ENCODE measurements at places on chromosomes 3 and 15. TPM values are rescaled to one million over a fixed set of nuclear protein-coding genes. Genes with fewer than 3 reads are reported as not detected.

ADGRG7 gene
- total RNA-seq = not detected

SENP7 gene
- 5.1 TPM for total RNA-seq

CCR8 gene
- not detected for total RNA-seq

RYR3 gene
- 0.21 TPM for total RNA-seq

TPRA1 gene
- total RNA-seq = 86.8 TPM

HEMK1 gene
- 10.6 TPM for total RNA-seq

C15orf61 gene
- 5.8 TPM for total RNA-seq

EIF1B gene
- total RNA-seq = 11.8 TPM

CHRFAM7A gene
- not detected for total RNA-seq

SCN11A gene
- total RNA-seq = under 0.01 TPM

GOLGA6L10 gene
- 0.24 TPM for total RNA-seq

NR2E3 gene
- not detected for total RNA-seq

KLHL40 gene
- total RNA-seq = not detected

FRMD4B gene
- total RNA-seq = 33.2 TPM

CCDC9B gene
- 36.4 TPM for total RNA-seq

SLC25A36 gene
- 110 TPM for total RNA-seq

CNTN6 gene
- total RNA-seq = not detected

LDHAL6B gene
- not detected for total RNA-seq

TEX55 gene
- not detected for total RNA-seq

Measured in tracheal epithelial cell (primary cell).